Stimulated activated CD4-positive, alpha-beta T cell treated with anti-CD3 and anti-CD28 coated beads, Interleukin-2, amount 100 ng/mL, for 24 hours (primary cell): ENCODE measurements at places on chromosomes 11 and 22.

DNA sequence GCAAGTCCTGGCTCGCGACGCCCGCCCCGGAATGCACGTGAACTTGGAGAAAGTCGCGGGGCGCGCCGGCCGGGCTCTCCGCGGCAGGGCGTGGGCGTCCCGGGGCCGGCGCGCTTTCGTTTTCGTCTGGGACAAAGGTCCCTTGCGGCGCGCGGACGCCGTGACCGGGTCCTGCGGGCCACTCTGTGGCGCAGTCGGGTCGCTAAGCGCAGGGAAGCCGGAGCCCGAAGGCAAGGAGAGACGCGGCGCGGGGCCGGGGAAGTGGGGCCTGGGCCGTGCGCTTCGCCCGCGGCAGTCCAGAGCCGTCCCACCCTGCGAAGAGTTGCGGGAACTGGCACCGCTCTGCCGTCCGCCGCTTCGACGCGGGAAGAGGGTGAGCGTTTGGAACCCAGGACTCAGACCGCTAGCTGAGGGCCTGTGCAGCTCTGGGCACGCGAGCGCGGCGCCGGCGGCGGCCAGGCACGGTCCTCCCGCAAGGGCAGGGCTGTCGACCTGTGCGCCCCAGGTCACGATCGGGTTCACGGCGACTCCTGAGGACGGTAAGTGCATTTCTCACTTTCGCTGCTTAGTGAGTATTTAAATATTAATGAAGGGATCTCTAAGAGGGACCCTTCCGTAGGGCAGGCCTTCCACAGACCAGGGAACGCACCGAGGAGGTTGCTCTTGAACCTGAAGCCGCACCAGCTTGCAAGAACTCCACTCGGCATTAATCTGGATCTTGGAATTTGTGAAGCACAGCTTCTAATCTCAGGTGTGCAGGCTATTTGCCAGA lies 78.0 kb upstream of the PPARA start:
- peak; percentile 62 for DNase-seq

- no peak for DNase-seq
Observed at GRCh38 chr22:46792841-46793261, 30.4 kb downstream of the TBC1D22A start.

- DNase-seq: no peak
Observed at GRCh38 chr11:121086866-121087265, 14.2 kb upstream of the TECTA start.

DNA sequence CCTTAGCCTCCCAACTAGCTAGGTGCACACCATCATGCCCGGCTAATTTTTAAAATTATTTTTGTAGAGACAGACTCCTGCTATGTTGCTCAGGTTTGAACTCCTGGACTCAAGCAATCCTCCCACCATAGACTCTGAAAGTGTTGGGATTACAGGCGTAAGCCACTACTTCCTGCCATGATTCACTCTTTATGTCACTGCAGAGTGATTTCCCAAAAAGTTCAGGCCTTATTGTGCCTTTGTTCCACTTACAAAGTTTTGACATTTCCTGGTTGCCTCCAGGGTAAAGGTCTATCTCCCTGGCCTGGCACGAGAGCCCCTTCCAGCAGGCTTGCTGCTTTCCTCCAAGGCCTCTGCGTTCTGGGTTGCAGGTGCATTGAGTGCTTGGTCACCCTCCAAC lies 44.6 kb upstream of the RIC3 start:
- no peak for DNase-seq

- no peak for DNase-seq
Observed at GRCh38 chr11:77503006-77503405, 29.1 kb upstream of the PAK1 start.

DNA sequence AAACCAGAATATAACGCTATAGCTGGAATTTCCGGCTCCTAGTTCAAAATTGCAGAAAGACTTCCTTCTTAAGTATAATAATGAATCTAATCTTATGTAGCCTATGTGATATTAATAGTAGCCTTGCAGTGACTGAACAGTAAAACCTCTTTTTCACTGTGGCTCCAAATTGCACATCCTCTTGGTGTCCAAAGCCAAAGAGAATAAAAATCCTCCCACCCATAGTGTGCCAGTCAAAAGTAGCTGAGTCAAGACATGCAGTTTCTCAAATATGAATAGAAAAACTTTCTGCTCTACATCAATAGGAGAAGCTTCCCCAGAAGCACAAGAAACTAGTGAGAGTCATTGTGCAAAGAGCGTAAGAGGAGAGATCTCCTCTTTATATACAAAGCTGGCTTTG lies 76.0 kb upstream of the PICALM start:
- no peak for DNase-seq

GRCh38 chr11:70173018-70173417 lies 30.1 kb upstream of the FADD start:
- DNase-seq: no peak

DNA sequence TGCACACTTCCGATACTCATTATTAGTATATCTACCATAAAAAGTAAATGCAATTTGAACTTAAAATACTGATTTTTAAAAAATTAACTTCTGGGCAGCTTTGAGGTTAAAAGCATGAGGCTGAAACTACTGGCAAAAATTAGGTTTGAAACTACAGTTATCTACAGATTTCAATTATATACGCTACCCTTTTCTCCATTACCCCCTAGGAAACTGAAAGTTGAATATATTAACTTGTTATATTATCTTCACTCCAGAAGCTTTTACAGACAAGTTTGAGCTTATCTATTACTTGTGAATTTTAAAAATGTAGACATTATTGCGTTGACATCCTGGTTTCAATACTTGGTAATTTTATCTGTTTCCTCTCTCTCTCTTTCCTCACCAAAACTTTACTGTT lies 96.7 kb upstream of the DDI1 start:
- no peak for DNase-seq

GRCh38 chr22:22400099-22400498 lies 108.4 kb downstream of the ZNF280B start:
- no peak for DNase-seq

DNA sequence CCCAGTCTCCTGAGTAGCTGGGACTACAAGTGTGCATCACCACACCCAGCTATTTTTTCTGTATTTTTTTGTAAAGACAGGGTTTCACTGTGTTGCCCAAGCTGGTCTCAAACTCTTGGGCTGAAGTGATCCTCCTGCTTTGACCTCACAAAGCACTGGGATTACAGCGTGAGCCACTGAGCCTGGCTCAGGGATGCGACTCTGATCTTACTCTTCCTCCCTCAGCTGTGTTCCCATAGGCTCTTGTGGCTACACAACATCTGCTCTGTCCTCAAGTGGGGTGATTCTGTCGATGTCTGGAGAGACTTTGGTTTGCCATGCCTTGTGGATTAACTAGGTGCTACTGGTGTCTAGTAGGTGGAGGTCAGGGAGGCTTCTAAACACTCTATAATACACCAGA lies 127.0 kb upstream of the SERPIND1 start:
- DNase-seq: no peak

- no peak for DNase-seq
Observed at GRCh38 chr22:30127749-30128166, 47.5 kb downstream of the HORMAD2 start.

DNA sequence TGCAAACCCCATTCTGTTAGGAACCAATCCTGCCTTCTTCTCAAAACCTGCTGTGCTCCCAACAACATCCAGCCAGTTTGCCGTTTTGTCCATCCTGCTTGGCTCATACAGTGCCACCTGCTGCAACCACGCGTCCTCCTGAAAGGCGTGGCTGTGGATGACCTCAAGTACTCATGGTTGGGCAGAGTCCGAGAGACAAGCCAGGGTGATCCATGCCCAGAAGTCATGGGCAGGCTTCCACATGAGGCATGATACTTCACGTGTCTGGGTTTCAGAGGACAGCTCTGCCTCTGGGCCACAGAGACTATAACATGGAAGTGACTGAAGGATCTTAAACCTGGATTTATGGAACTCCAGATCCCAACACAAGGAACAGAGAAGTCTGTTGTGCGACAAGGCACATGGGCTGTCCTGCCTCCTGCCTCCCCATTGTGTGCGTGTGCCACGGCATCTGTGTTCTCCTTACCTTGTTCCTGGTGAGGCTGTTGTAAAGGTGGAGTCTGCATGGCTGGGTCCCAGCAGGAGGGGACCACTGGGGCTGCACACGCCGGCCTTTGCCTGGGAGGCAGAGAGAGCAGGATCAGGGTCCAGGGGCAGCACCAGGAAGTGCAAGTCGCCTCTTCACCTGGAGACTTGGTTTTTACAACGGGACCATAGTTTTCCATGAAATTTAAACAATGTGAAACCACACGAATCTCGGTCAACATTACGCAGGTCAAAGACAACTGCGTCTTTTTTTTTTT lies 15.4 kb downstream of the CARS1 start:
- no peak for DNase-seq

- DNase-seq: no peak
Observed at GRCh38 chr22:29330753-29331152, 15.3 kb upstream of the RASL10A start.

GRCh38 chr11:28760676-28761390 lies 652.6 kb downstream of the METTL15 start:
- no peak for DNase-seq

- no peak for DNase-seq
Observed at GRCh38 chr11:31714840-31715239, 96.3 kb downstream of the PAX6 start.

GRCh38 chr11:2209900-2210321 lies 38.3 kb upstream of the TH start:
- no peak for DNase-seq

- DNase-seq: peak; percentile 5
Observed at GRCh38 chr11:60251485-60252212, 8.7 kb upstream of the MS4A4E start.

- no peak for DNase-seq
Observed at GRCh38 chr22:23549198-23549595, 30.9 kb downstream of the IGLL1 start.

DNA sequence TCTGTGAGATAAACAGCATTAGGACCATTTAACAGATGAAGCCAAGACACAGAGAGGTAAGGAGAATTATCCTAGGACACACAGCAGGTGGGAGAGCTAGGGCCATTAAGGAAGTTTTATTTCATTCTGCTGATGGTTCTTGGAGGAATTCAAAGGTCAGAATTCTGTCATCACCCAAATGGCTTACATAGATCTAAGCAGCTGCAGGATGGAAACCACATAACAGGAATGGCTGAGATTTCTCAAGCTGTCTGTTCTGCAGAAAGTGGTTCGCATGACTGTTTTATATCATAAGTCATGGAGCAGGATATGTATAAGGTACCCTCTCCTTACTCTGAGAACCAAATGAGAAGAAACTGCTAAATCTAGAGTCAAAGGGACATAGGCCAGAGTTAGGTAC lies 163.2 kb upstream of the NARS2 start:
- no peak for DNase-seq

GRCh38 chr11:57152134-57152533 lies 29.6 kb upstream of the LRRC55 start:
- DNase-seq: no peak
